EH (cell line): ENCODE measurements at places on chromosomes 12 and 14.

- DNase-seq, result peak; percentile 67
Observed at GRCh38 chr14:36238666-36239363, 62.3 kb upstream of the PTCSC3 start.

GRCh38 chr14:89767861-89768268 lies 186.7 kb downstream of the EFCAB11 start:
- peak; percentile 67 for DNase-seq

DNA sequence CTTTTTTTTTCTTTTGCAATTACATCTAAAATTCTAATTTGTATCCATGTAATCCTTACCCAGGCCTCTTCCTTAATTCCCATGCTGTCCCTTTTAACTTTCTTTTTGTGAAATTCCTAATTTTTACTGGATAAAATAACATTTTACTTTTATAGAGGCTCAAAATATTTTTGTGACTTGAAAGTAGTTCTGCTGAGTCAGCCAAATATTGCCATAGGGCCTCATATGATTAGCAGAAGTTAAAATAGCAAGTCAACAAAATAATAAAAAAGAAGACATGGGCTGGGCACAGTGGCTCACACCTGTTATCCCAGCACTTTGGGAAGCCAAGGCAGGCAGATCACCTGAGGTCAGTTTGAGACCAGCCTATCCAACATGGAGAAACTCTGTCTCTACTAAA lies 2.0 kb downstream of the C3AR1 start:
- no peak for DNase-seq

DNA sequence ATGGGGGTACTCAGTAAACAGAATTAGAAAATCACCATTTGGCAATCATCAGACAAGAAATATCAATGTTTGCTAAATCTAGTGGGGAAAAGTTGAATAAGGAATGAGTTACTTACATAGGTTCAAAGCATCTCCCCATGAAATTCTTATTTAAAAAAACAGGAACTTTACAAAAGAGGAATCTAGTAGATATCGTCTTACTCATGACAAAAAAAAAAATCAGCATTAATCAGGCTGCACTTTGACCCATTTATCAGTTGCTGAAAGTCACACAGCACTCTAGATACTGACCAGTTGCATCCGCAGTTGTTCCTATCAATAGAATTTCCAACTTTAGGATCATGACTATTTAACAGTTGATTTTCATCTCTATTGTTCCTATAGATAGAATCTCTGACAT lies 5.8 kb upstream of the DICER1 start:
- no peak for DNase-seq
